ENCODE measurements at places on chromosomes 7 and 10.

GRCh38 chr10:3119796-3120459 is 52.6 kb downstream of the PFKP start:
- peak; percentile 91 for DNase-seq

DNA sequence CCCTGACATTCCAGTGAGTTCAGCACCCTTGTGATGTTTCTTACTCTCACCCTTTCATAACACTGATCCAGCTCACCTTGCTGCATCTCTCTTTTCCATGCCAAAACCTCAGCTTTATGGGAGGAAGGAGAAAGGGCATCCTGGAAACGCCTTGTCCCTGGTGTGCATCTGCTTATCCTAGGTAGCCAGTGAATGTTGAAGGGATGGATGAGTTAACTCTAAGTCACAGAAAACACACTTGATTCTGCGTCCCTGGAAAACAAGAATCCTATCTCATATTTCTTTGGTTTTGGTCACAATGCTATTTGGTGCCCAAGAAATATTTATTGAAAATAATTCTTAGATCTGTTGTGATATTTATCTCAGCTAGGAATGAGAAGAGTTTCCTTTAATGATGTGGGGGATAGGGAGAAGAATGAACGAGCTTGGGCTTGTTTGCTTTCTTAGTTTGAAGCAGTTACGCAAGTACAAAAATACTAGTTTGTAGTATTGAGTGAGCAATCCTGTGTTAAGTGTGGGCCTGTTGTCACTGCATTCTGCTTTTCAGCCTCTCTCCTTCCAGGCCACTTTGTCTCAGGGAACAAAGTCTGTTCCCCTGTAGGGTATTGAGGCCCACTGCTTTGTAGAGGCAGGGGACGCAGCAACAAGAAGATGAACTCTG is 126.5 kb downstream of the ARID5B start:
- no peak for DNase-seq

DNA sequence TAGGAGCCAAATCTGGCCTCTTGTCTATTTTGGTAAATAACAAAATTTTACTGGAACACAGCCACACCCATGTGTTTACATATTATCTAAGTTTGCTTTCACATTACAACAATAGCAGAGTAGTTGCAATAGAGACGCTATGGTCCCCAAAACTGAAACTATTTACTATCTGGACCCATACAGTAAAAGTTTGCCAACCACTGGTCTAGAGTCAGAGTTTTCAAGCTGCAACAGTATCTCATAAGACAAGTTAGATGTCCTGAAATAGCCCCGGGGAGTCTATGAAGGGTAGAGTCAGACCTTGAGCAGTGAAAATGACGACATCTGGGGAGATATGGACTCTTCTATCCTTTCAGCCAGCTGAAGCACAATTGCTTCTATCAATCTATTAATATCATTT is 74.2 kb downstream of the CTNNA3 start:
- DNase-seq: no peak

- DNase-seq: no peak
These were observed 44.8 kb upstream of the BAMBI start for GRCh38 chr10:28632584-28632945.

DNA sequence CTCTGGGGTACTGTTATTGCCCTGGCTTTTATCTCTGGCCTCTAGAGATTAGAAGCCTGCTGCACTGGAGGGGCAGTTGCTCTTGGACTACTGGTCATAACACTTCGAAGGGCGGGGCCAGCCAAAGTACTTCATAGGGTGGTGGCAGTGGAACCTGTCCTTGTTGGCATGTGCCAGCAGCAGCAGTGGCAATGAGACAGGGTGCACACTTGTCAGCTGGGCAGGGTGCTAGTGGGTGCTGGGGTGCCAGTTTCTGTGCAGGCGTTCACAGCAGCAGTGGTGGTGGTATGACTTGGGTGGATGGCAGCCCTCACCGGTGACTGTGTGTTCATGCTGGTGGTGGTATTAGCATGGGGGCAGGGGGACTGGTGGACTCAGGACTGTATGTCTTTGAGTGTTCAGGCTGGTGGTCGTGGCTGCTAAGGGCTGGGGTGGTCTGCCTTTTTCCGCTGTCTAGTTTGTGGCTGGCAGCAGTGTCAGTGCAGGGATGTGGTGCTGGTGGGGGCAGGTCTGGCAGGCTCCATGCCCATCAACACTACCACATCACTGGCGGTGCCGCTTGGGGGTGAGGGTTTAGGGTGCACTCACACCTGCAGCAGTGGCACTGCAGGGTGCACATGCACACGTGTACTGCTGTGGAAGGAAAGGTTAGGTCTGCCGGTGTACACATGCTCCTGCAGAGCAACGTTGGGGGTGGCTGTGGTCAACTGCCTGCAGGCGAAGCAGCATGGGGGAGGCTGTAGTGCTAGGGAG is 176.1 kb upstream of the CDC14C start:
- DNase-seq: no peak

DNA sequence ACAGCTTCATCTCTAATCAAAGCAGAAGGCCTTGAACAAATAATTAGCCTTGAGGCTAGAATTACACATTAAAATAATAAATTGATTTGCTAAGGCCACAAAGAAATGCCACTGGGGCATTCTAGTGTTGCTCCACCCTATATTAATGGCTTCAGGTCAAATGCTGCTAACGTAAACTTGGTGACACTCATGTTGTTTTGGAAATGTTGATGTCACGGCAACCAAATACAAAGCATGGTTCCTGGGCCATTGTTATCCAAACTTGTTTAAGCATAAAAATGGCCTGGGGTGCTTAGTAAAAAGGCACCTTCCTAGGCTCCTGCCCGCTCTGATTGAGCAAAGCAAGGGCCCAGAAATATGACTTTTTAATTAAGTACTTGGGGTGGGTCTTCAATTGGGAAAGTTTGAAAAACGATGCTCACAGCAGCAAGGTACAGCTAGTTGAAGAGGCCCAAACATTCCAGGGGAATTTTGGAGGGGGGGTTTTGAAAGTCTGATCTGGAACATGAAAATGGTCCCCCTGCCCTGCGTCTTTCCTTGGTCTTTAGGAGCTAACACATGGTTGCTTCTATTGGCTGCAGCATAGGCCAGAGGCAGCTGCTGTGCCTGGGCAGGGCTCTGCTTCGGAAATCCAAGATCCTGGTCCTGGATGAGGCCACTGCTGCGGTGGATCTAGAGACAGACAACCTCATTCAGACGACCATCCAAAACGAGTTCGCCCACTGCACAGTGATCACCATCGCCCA is 67.8 kb downstream of the ABCC2 start:
- DNase-seq: peak; percentile 30

- DNase-seq: no peak
These were observed 1123.4 kb upstream of the LRRTM3 start for GRCh38 chr10:65802391-65802790.

DNA sequence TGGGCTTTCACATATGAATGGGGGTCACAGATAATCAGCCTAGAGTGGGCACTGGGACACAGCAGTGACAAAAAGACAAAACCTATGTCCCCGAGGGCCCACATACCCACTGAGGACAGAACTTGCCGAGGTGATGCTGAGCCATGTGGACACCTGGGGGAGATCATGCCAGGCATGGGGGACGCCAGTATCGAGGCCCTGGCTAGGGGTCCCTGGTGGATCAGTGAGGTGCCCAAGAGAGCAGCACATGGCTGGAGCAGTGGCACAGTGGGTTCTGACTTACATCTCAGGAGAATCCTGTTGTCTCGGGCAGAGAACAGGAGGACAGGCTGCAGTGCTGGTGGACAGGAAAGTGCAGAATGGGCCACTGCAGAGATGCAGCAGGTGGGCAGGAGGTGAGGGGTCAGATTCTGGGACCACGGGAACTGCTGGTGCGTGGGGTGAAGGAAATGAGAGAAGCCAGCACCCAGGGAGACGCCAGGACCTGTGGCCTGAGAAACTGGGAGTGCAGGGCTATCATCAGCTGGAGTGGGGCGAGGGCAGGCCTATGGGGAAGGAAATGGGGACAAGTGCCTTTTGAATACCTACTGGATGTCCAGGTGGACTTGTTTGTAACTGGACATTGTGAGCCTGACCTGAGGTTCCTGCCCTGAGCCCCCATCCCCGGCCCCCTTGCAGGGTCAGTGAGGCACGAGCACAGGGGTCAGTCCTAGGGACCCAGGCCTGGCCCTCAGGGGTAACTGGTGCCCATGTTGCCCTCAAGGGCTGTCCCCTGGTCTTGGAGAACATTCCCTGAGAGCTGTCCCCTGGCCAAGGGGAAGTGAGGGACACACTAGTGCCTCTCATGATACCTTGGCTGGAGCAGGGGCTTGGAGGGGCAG is 91.2 kb upstream of the RET start:
- DNase-seq: peak; percentile 16

- no peak for DNase-seq
These were observed 1260.3 kb downstream of the XPNPEP1 start for GRCh38 chr10:108662975-108663374.

- no peak for DNase-seq
These were observed 154.8 kb downstream of the ADAM12 start for GRCh38 chr10:126233182-126234148.

- DNase-seq: no peak
These were observed 699.3 kb downstream of the INHBA start for GRCh38 chr7:41003611-41003940.
